A549 treated with RU486 at 1 μM for 4 hours (cell line): ENCODE measurements at places on chromosomes 4 and X. TPM values are rescaled to one million over a fixed set of nuclear protein-coding genes. Genes with fewer than 3 reads are reported as not detected.

The AKAP14 gene
- total RNA-seq: not detected in 5 replicates

The ATP11C gene
- total RNA-seq: 5.0 to 15.8 TPM (median 11.7 TPM) in 5 replicates

The CYLC1 gene
- total RNA-seq: not detected in 5 replicates

The STBD1 gene
- total RNA-seq: 6.0 to 8.6 TPM (median 8.6 TPM) in 5 replicates

The TRIM61 gene
- not detected in 5 replicates for total RNA-seq

The TRIM75 gene
- not detected in 5 replicates for total RNA-seq

The SLC6A14 gene
- total RNA-seq: 0.02 TPM in 2 of 5 replicates, not detected in the others

The COL25A1 gene
- total RNA-seq: not detected in 5 replicates

The TBL1X gene
- 12.2 to 15.0 TPM (median 13.9 TPM) in 5 replicates for total RNA-seq

The GPR50 gene
- total RNA-seq: 0.07 to 0.24 TPM (median 0.12 TPM) in 5 replicates

The RS1 gene
- total RNA-seq: not detected in 5 replicates
